ENCODE measurements at places on chromosomes 3 and 15.

GRCh38 chr3:111335512-111336303, 206.3 kb upstream of the CD96 start:
- no peak for DNase-seq

DNA sequence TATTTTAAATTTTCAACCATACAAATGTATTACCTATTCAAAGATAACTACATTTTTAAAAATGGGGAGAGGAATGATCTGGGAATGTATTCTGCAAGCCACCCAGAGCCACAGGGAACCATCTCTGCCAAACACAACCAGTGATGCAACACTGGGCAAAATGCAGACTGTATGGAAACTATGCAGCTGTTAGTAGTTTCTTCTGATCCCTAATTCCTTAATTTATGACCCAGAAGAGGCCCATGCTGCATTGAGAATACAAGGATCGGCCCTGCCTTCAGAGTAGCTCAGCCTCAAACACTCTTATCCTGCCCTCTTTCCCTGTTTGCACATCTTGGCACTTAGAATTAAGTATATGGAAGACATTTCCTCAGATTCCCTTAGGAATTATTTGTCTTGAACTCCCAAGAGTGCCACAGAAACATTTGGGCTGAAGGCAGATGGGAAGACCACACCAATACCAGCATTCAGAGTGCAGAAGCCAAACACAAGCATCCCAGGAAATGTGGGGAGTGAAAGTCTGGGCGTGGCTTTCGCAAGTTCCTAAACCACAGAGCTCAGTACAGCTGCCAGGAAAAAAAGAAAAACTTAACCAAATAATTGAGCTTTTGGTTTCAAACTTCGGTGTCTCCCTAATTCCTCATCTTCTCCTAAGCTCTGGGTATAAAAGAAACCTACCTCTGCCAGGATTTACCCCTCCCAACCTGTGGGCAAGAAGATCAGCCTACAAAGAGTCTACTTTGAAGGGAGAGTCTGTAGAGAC, 5.3 kb downstream of the SNUPN start:
- DNase-seq = peak; percentile 79

DNA sequence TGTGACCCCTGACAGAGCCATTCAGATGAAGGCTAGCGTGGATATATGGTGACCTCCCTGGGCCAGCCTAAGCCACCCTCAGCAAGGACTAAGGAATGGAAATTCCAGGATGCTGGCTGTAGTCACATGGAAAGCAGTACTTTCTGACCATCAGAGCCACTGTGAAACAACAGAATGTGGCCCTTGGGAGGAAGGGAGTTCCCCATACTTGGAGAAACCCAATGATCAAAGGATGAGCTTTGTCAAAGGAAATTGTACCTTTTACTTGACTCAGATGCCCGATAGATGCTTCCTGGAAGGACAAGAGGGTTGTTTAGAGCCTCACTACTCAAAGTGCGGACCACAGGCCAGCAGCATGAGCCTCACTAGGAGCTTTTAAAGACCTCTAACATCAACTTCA, 484.5 kb upstream of the PROK2 start:
- DNase-seq = no peak

- DNase-seq = peak; percentile 79
Observed at GRCh38 chr3:45537970-45538640, 56.4 kb upstream of the LIMD1 start.

DNA sequence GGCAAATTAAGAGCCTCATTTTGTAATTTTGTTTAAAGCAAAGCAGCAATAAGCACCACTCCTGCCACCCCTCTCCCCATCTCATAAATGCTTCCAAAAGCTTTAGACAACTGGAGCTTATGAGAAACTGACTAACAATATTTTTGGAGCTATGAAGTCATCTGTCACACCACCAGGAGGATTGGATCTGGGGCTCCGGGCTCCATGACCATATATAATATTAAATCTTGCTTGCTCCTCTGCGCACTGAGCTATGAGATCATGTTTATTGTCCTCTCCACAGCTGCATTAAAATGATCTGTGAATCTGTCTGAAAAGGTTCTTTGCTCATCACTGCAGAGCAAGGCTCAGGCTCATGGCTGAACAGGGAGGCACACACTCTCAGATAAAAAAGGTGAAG, 323.7 kb downstream of the ZNF621 start:
- peak; percentile 38 for DNase-seq

- DNase-seq = no peak
Observed at GRCh38 chr3:51657234-51657633, 13.8 kb upstream of the TEX264 start.

DNA sequence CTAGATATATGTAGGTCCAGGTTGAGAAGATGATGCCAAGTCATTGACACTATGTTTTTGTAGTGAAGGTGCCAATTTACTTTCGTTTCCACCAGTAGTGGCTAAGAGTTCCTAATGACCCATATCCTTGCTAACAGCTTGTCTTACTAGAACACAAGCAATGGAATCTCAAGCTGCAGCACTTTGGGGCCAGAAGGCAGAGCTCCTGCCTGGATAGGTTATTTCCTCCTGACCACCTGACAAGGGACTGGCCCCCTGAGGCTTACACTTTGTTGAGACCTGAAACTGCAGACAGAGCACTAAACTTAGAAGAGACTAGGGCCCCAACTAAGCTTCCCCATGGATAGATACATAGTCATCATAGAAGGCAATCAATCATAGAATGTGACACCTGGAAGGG, 11.7 kb downstream of the ONECUT1 start:
- DNase-seq = no peak

- peak; percentile 50 for DNase-seq
Observed at GRCh38 chr15:73822998-73823397, 50.4 kb upstream of the TBC1D21 start.

DNA sequence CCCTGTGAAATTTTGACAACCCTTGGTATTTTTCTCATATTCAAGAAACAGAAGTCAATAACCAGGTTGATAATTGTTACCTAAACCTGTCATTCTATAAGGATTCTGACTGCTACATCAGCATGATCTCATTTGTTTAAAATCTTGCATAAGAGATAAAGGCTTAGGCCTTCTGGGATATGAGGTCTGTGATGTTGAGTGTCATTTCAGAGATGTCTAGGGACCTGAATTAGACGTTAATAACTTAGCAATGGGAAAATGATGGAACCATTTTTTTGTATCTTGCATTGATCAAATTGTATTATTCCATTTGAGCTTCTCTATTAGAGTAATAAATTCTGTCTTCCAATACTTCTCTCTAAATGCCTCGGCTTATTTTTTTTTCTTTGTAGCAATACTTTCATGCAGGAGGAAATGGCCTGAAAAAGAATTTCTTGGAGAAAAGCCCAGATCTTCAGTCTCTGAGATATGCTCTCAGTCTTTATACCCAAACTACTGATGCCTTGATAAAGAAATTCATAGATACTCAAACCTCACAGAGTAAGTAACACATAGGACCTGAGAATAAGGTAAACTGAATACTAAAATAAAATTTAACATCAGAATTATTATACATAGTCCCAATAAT, 589.3 kb downstream of the UNC13C start:
- no peak for DNase-seq

GRCh38 chr3:73680391-73681095, 55.8 kb upstream of the PDZRN3 start:
- no peak for DNase-seq

DNA sequence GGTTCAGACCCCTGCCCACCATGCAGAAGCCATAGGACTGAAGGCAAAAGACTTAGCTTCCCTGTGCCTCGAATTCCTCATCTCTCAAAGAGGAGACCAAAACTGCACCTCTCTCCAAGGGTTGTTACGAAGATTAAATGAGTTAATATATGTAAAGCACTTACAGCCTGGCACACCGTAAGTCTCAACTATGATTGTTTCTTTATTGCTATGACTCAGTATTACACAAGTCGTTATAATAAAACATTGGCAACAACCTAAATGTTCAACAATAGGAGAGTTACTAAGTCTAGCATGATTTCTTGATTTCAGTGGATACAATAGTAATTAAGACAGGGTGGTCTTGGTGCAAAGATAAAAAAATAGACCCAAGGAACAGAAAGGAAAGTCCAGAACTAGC, 19.6 kb upstream of the FGD5 start:
- DNase-seq = no peak

DNA sequence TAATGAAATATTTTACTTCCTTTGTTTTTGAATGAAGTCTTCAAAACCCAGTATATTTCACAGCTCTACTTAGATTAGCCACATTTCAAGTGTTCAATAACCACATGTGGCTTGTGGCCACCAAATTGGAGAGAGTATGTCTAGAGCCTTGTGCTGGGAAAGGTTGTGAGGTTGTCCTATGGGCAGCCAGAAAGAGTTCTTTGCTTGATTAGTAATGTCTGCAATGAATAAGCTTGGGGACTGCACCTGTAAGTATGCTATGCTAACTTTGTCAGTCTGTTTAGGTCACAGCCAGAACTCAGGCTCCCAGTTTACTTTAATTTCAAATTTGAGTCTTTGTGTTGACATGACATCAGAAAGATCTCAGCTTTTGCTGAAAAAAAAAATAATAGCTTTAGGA, 294.9 kb upstream of the SOX14 start:
- DNase-seq = no peak

GRCh38 chr3:135853981-135854380, 111.5 kb upstream of the PPP2R3A start:
- no peak for DNase-seq

DNA sequence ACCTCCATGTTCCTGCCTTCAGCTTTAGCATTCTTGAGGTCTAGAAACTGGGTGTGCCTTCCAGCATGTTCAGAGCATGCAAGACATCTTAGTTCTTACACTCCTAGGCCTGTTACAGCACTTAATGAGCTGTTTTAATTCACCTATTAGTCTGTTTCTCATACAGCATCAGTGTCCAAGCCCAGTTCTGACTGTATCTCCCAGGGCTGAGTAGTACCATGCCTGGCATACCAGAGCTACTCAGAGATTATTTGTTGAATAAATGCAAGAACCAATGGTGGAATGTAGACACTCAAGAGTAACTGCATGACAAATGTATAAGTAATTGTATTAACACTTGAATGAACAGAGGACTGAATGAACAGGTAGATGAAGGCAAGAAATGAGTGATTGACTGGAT, 61.8 kb upstream of the SCN5A start:
- DNase-seq = no peak

DNA sequence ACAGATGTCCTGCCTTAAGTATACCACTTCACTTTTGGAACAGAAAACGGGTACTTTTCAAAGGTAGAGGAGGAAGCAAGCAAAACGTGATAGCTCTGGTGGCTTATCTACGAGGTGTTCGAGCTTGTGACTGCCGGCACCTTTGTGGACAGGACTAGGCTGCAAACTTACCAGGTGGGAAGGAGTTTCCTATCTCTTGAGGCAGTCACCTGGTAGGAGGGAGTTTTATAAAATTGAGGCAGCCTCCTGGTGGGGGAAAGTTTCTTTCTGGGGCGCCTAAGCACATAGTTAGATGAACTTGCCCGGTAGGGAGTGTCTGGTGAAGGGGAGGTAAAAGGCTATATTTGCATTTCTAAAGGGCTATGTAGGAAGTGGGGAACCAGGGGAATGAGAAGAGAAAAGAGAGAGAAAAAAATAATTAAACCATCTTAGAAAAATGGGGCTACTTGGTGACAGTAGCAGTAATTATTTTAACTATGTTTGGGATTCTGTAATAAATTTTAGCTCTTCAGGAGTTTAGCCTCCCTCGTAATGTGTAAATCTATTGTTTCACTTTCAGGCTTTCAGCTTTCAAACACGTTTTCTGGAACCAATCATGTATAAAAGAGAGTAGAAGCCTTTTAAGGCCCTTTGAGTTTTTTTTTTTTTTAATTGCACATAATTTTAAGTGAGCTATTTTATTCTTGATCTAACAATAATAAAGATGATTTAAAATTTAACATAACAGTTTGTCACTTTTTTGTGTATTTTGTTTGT, 131.0 kb downstream of the IL5RA start:
- DNase-seq = no peak

DNA sequence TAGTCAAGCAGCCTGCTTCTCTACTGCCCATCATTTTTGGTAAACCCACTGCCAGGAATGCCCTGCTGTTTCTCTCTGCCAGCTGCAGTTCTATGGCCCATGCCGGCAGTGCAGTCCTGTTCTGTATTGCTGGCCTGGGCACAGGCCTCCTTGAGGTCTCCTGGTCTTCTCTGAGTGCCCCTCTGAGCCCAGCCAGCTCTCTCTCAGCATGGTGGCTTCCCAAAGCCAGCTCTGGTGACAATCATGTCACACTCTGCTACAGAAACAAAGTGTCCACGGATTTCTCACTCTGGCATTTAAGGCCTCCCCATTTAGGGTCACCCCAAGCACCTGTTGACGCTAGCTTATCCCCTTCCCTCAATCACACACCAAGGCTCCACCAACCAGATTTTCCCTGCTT, 24.5 kb downstream of the SRPRB start:
- no peak for DNase-seq

- DNase-seq = no peak
Observed at GRCh38 chr15:57532731-57533447, 58.8 kb upstream of the MYZAP start.

DNA sequence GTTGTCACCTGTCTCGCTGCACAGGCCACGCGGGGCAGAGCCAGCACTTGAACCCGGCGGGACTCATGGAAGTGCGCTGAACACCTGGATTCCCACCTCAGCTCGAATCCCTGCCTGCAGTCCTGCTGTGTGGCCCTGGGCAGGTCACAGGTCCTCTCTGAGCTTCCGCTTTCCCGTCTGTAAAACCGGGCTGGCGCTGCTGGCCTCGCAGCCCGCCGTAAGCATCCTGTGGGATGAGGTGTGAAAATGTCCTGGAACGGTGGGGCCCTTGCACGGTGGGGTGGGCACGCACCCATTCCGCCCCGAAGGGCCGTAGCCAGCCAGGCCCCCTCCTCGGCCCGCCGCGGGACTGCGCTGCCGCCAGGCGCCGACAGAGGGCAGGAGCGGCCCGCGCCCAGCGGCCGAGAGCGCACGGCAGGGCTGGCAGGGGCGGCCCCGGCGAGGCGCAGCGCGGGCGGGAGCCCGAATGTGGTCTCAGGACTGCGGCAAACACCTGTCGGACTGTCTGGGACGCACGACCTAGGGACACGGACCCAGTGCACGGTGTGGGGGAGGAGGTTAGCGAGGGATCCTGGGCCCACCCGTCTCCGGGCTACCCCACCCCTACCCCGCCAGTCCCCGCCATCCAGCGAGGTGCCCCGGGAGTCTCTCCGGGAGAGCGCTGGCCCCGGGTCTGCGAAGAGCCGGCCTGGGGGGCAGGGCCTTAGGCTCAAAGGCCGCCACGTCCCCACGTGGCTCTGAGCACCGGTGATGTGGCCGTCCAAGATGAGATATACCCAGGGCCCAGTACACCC, 40.4 kb downstream of the DNAJB8 start:
- peak; percentile 83 for DNase-seq

- DNase-seq = peak; percentile 36
Observed at GRCh38 chr3:150106740-150107428, 136.2 kb upstream of the PFN2 start.

DNA sequence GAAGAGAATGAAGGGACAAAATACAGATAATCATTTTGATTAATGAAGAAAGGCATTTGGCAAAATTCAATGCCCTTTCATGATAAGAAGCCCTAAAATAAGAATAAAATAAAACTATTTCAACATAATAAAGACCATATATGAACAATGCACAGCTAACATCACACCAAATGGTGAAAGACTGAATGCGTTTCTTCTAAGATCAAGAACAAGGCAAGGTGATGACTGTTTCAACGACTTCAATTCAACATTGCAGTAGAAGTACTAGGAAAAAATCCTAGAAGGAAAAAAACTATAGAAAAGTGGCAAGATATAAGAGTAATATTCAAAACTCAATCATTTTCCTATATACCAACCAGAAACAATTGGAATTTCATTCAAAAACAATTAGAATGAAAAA, 280.1 kb upstream of the GRM7 start:
- DNase-seq = no peak

- DNase-seq = no peak
Observed at GRCh38 chr3:126300001-126300760, 57.0 kb downstream of the KLF15 start.

All from stomach (tissue), 19 donors.